NCI-H345 (cell line): ENCODE measurements at places on chromosomes 1 and 21.

- DNase-seq, result peak; percentile 44
These were observed 48.5 kb downstream of the AJAP1 start for GRCh38 chr1:4702932-4703331.

GRCh38 chr1:159007726-159008125 lies 2.0 kb upstream of the IFI16 start:
- no peak for DNase-seq

- peak; percentile 50 for DNase-seq
These were observed 79.3 kb downstream of the HMCN1 start for GRCh38 chr1:185813401-185813979.

DNA sequence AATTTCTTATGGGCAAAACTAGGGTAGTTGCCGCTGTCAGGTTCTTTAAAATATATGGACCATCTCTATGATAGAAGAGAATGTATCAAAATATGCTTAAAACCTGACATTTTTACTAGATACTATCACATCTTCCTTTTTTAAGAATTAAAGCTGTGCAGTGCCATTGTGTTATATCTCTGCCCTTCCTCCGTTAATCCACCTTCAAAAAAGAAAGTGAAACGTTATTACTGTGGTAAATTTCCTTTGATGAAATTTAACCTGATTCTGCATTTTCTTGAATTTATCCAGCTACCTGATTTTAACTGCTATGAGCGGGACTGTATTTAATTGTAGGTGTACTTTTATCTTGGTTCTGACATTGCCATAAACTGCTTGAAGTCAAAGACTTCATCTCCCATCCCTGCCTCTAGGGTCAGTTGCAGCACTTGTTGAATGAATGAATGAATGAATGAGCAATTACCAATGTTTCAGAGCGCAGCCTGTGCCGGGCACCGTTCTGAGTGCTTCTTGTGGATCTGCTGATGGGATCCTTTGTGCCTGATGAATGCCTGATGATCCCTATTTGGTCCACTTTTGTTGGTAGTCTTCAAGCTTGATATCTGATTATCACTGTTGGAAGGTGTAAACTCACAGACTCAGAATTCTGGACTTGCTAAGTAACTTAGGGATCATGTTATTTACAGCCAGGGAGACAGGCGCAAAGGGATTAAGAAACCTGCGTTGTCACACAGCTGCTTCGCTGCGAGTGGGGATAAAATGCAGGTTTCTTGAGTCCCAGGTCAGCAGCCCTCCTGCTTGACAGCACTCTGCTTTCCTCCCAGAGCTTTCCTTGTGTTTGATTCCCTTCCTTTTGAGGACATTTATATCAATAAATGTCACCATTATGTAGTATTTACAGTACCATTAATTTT lies 30.1 kb downstream of the SMYD2 start:
- no peak for DNase-seq

GRCh38 chr1:83017701-83018100 lies 981.2 kb downstream of the TTLL7 start:
- DNase-seq, result peak; percentile 28

GRCh38 chr1:230456478-230456877 lies 30.3 kb upstream of the PGBD5 start:
- DNase-seq, result no peak

DNA sequence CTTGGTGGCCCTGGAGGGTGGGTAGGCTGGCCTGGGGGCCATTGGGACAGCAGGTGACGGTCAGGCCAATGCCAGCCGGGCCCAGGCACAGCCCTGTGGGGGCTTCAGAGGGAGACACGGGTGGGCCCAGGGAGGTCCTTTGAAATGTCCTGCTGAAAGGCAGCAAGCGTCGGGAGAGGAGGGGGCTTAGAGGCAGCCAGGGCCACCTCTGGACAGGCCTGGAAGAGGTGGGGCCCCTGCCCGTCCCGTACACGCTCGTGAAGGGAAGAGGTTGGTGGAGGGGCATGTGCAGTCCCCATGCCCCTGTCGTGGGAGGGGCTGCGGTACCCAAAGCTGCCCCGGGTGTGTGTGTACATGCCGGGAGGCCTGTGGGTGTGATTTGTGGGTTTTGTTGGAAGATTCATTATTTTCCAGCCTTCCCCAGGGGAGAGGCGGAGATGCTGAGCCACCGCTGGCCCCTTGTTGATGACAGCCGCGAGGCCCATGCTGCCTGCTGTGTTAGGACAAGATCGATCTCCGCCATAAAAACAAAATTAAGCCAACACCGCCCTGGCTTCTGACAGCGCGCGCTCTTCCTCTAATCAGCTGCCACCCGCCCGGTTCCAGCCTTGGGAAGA lies 3.4 kb upstream of the PLCH2 start:
- no peak for DNase-seq

- no peak for DNase-seq
These were observed 2.6 kb downstream of the HDGF start for GRCh38 chr1:156748670-156749418.

DNA sequence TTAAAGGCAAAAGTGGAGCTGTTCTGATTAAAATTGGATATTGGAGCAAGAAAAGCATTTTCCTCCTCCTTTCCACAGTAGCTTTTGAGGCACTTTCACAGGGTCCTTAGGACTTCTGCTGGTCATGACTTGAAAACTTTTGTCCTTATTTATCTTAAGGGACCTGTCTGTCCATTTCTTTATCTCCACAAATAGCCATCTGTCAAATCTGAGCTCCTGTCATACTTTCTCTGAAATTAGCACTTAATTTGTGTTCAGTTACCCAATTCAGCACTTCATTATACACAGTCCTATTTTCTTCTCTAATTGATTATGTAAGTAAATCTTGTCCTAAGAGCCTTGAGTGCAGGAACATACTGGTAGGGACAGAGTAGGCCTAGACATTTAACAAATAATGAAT lies 9.8 kb downstream of the POU2F1 start:
- DNase-seq, result no peak

GRCh38 chr1:1324524-1325287 lies at the start of the genes CPTP and INTS11:
Gene CPTP, plus strand, starts transcription at chr1:1324802. Its CDS starts 2,109 bp downstream, at chr1:1326911.
Gene INTS11, minus strand, starts transcription at chr1:1324660. Its CDS starts 52 bp downstream, at chr1:1324608.
- DNase-seq, result peak; percentile 92

DNA sequence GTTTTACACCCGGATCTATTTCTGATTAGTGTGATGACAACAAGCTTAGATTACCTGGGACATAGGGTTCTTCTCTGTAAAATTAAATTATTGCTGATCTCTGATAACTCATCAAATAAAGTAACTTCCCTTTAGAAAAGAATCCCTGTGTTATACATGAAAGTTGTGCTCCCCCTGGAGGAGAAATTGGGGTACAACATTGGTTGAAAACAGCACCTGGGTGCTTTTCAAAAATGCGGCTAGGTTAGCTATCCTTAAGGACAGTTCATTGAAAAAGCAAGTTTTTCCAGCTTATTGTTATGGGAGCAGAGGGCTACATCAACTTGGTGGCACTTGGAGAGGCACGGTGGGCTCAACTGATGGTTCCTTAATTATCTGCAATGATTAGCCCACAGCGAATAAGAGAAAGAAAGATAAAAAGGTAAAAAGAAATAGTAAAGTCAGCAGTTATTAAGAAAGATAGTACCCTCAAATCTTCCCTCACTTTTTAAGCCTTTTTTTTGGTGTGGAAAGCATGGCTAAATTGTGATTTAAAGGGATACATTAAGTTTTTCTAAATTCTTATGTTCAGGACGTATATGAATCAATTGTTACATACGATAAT lies 97.8 kb downstream of the FMN2 start:
- DNase-seq, result peak; percentile 31

GRCh38 chr1:28229996-28230395 lies 2.8 kb downstream of the DNAJC8 start:
- no peak for DNase-seq

- peak; percentile 97 for DNase-seq
These were observed 76.5 kb upstream of the BTG3 start for GRCh38 chr21:17688912-17689874.

DNA sequence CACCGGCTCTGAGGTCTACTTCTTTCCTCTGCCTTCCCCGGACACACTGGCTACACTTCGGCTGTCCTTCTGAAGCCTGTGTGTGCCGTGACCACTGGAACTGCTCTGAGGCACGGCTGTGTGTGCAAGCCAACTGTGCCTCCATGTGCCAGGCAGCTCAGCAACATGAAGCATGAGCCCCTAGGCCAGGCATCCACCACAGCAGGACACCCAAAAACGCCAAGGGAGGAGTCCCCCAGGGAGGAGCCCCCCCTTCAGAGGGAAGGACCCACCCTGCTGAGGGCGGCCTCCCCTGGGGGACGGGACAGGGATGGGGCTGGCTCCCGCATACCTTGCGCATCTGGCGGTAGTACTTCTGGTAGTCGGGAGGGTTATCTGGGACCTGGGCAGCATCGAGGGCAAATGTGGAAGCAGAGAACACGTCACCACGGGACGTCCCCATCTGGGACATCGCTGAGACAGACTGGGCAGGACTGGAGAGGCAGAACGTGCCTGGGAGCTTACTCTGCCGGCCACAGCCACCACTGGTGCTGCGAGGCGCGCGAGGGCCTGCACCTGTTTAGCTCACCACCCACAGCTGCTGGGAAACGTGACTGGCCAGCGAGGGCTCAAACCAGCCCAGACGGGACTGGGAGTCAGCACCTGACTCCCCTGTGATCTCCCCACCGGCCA lies 20.5 kb downstream of the LSS start:
- DNase-seq, result no peak

DNA sequence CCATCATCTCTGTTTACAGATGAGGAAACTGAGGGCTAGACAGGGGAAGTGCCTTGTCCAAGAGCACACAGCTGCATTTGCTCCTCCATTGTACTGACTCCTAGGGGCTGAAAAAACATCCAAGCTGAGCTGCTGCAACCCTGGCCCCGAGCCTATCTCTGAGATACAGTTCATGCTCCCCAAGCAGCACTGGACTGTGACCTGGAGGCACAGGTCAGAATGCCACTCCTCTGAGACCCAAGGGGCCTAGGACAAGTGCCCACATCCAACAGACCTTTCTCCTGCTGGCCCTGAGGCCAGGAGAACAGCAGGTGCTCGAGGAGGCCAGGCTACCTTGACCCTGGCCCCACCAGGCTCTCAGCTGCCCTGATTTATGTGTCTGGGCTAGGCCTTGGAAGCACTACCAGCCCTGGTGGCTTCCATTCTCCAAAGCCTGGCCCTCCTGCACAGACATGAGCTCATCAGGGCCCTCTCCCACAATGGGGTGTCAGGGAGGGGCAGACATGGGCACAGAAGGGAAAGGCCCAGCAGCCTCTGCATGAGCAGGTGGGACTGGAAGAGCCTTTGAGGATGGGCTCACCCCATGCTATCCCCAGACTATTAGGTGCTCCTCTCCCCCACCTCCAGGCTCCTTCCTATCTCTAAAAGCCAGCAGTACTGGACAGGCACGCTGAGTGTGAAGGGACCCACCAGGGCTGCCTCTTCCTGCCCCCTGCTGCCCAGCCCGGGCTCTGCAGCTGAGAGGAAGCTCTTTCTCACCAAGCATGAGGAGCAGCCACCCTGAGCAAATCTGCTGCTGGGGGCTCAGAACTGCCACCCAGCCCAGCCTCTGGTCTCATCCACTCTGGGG lies 18.8 kb downstream of the ADGRB2 start:
- DNase-seq, result peak; percentile 30

- peak; percentile 22 for DNase-seq
These were observed 1.6 kb downstream of the LMO4 start for GRCh38 chr1:87330057-87330884.

DNA sequence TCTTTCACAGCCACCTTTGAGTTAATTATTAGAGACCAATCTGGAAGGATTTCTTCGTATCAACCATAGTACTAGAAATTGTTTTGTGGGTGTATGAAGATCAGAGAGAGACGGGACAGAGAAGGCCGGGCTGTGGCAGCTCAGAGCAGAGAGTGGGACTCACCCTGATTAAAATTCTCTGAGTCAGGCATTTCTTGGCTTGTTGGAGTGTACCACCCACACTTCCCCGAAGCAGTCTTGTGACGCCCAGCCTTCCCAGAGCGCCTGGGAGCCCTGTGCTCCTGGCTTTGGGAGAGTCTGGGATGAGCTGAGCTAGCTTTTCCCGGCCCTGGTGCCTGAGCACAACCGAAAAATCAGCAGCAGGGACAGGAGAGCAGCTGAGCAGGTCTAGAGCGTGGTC lies 19.4 kb downstream of the PLEKHM2 start:
- DNase-seq, result no peak

- DNase-seq, result no peak
These were observed 216.2 kb downstream of the SETD4 start for GRCh38 chr21:35843911-35844667.

DNA sequence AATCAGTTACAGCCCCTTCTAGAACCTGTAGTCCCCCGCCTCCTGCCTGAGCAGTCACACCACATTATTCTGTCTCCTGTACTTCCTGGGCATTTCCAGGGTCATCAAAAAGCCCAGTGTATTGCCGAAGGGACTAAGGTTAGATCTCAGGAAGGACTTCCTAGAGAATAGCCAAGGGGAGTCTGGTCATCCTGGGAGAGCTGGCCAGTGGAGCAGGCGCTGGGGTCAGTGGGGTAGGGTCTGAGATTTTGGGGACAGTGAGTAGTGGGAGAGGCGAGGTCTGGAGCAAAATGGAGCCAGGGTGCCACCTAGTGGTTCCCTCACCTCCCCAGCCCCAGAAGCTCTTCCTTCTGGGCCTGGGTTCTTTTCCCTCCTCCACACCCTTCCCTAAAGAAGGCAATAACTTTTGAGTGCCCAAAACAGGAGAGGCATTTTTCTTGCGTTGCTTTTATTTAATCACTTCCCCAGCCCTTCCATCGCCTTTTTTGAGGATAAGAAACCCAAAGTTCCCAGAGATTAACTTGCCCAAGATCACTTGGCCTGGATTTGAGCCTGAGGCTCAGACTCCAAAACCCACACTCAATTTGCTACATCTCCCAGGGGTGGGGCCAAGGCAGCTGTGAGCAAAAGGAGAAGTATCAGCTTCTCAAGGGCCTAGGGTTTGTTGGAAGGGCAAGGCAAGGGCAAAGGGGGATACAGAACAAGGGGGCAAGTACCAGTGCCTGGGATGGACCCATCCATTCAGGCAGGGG lies 7.3 kb upstream of the PMVK start:
- peak; percentile 55 for DNase-seq

GRCh38 chr1:161084597-161084988 lies 4.8 kb downstream of the NECTIN4 start:
- DNase-seq, result no peak

- DNase-seq, result no peak
These were observed 86.1 kb upstream of the POU3F1 start for GRCh38 chr1:38132681-38133080.

DNA sequence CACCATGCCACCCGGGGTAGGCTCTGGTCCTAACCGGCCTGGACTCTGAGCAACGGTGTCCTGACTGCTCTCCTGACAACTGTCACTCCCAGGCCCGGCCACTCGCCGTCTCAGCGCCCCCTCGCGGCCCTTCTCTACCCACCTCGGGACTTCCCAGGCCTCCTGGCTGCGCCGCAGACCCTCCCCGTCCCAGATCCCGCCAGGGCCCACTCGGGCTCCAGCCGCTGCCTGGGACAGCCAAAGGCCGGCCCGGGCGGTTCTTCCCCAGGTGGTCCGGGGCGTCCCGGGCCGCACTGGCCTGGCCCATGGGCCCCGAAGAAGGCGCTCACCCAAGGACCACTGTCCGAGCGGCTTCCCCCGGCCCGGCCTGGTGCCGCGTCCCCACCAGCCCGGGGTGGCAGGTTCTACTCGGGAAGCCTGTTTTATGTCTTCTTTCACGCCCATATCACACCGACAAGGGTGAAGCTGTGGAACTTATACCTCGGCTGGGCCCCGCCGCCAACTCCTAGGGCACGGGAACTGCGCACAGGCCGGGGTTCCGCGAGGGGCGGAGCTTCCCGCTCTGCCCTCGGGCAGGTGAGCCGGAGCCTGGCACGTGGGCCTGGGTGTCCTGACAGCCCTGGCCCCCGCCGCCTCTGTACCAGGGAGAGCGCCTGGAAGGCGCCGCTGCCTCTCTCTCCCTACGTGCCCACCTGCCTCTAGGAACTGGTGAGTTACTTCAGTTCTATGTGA lies 138.3 kb downstream of the TTLL7 start:
- peak; percentile 37 for DNase-seq
